ENCODE measurements at places on chromosomes 2 and 18.

DNA sequence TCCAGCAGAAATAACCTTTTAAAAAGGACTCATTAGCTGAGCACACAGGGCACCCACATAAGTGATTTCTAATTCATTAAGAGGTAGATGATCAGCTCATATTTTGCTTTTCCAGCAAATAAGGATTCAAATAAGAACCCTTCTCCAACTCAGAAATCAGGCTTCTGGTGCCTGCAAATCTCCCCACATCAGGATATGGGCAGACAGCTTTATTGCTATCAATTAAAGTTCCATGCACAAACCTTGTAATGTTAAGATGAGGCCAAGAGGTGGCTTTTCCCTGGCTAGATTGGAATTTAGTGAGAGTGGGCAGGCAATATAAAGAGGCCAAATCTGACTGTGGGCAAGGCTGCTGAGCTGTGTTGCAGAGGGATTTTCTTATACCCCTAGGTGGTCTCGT lies 193.6 kb downstream of the SH3RF3 start:
- no peak for DNase-seq

GRCh38 chr2:187079901-187080300 lies 230.9 kb upstream of the ZSWIM2 start:
- no peak for DNase-seq

DNA sequence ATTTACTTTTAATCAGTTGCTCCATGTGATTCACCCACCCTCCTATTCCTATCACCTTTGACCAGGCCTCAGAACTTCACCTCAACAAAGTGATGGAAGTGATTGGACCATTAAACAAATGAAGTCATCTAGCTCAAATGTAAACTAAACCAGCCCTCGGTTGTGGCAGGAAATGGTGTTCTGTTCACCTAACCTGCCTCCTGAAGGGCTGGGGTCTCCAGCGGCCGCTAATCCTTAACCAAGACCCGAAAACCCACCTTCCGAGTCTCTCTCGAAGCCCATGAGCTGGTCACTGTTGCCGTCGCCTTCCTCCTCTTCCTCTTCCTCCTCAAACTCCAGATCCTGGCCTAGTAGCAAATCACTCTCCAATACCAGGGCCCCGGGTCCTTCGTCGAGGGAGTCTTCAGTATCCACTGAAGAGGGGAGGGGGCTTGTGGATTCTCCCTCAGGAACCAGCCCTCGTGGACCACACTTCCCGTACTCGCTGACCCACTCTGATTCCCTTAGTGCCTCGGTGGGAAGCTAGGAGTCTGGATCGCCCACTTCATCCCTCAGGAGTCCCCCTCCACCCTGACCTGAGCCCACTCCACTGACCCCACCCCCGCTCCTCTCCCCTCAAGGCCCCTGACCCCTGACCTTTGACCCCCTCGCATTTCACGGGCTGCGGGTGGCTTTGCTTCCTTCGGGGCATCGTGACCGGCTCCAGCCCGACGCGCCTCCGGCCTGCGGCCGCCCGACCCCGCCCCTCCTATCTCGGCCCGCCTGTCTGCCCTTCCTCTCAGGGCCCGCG lies 503 bp downstream of the ZNF513 start:
- peak; percentile 21 for DNase-seq

DNA sequence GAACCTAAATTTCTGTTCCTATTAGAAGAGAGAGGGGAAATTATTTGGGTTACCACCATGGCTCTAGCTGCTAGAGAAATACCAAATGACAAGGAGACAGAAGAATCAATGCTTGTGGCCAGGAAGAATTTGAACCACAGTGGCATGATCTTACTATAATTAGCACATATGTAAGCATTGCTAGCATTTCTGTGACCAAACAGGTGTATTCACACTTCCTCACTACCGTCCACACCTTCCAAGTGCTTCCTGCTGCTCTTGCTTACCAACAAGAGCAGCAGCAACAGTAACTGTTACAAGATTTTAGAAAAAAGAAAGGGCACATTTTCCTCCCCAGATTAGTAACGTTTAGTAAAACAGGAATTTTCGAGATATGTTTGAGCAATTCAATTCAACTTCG lies 60.5 kb downstream of the CDH7 start:
- DNase-seq: no peak

GRCh38 chr2:79994161-79994560 lies 310.4 kb downstream of the LRRTM1 start:
- DNase-seq: no peak

DNA sequence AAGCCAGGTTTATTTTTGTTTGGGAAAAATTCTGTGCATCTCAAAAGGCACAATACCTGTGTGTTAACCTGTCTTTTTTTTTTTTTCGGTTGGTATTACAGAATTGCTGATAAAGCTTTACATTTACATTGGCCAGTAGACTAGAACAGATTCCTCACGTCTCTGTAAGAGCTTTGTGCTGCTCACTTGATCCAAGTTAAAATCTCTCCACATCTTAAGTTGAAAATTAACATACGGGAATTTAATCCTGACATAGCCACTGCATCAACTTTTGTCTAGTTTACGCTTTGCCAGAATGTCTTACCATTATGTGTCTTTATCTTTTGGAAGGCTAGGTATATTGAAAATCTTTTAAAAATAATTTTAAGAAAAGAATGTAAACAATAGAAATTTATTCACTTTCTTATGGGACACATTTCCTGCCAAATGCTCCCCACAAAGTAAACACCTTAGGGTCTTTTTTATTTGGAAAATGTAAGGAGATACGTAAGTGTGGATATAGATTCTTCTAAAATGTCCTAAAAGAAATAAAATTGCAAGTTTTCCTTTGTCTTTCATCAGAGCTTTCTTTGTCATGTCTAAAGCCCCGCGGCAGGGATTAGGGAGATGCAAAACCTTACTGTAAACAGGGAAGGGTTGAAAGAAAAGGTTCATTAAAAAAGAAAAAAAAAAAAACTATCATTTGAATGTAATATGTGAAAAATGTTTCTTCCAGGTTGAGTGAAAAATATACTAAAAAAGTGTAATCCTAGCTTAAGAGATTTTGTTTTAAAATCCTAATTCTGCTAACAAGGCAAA lies 912.8 kb downstream of the NRXN1 start:
- no peak for DNase-seq

DNA sequence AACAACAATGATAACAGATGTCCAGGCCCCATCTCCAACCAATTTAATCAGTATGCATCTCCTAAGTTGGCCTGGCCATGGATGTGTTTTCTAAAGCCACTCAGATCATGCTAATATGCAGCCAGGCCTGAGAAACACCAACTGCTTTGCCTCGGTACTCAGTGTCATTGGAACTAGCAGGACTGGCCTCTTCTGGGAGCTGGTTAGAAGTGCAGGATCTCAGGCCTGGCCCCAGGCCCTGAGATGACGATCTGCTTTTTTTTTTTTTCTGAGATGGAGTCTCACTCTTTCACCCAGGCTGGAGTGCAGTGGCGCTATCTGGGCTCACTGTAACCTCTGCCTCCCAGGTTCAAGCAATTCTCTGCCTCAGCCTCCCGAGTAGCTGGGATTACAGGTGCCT lies 69.1 kb downstream of the IRS1 start:
- no peak for DNase-seq
